ENCODE measurements at places on chromosomes 16 and 17.

DNA sequence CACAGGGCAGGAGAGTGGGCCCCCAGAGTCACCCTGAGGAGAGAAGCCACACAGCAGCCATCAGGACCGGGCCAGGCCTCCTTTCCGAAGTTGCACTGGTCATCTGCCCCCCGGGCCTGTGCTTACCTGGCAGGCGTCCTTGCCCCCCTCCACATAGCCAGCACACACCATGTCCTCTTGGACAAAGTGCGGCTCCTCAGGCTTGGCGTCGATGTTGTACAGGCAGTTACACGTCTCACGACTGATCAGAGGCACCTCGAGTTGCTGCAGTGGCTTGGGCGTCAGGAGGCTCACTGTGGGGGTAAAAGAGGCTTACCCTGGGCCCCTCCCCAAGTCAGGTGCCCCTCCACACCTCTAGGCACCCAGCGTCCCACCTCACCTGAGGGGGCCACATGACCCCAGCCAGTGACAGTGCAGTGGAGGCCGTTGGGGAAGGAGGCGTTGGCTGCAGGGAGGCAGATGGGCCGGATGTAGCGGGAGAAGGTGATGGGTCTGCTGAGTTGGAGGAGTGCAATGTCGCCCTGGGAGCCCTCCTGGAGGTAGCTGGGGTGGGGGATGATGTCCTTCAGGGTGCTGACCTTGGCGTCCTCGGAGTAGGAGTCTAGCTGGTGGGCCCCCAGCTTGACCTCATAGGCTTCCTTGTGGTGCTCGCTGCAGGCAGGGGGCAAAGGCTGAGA lies 3.1 kb downstream of the PRSS8 start:
- no peak for DNase-seq

GRCh38 chr16:57185446-57185944 lies 344 bp downstream of the PSME3IP1 start:
- no peak for DNase-seq

GRCh38 chr16:73390936-73391335 lies 343.0 kb upstream of the ZFHX3 start:
- DNase-seq: no peak

DNA sequence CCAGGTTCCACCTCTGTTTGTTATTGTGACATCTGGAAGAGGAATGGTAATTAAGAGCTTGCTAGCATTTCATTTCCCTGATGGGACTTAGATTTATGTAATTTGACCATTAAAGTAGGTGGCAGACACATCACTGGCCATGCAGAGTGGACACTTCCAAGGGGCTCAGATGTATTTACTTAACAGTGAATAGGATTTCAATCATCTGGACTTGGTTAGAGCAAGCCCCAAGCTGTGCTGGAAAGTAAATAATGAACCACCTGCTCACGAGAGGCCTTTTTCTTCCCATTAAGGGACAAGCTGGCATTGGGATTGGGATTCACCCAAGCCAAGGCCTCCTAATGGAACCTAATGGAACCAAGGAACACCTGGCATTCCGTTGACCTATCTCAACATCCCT lies 395.3 kb downstream of the HS3ST4 start:
- no peak for DNase-seq

- DNase-seq: no peak
These were observed 225.0 kb downstream of the C16orf78 start for GRCh38 chr16:49598383-49599170.

DNA sequence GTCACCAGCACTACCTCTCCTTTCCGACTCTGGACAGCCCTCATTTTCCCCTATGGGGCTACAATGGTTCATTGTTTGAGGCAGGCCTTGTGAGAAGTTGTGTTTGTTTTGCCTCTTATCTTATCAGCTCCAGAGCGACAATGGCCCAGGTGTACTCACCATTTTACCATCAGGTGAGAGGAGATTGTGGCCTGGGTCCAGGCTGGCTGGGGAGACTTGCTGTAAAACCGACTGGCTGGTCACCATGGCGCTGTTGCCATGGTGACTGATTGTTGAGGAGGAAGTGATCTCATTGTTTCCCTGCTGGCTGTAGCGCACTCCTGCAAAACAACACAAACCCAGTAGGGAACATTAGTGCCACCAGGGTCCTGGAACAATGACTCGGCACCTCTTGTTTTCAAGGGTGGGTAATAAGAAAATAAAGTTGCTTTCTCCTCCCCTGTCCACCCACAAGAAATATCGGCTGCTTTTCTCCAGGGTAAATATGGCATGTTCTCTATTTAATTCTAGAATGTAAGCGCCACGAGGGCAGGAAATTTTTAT lies 34.4 kb downstream of the HNF1B start:
- no peak for DNase-seq

GRCh38 chr17:7703584-7704479 lies 1.2 kb upstream of the EFNB3 start:
- no peak for DNase-seq

DNA sequence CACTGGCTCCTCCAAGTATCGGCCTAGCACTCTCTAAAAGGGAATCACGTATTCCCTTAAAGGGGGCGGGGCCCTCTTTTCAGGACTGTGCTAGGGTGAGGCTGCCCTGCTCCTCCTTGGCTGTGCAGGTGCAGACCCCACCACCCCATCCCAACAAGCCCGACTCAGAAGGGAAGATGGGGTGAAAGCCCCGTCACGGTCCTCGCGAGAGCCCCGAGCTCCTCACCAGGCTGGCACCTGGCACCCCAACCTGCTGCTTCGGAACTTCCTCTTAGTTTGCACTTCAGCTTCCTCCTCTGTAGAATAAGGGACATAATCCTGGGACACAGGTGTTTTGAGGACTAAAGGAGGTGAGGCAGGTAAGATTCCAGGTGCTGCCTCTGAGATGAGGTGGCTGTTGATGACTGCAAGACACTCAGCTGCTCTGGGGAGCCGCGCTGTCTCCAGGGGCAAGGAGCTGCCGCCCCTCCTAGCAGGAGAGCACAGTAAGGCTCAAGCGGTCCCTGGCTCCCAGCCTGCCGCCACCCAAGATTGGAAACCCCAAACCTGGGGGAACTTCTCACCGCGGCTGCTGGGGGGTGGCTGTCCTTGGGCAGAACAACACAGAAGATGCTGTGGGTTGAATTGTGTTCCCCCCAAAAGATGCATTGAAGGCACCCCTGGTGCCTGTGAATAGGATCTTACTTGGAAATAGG lies 88.8 kb downstream of the MGAT5B start:
- no peak for DNase-seq

DNA sequence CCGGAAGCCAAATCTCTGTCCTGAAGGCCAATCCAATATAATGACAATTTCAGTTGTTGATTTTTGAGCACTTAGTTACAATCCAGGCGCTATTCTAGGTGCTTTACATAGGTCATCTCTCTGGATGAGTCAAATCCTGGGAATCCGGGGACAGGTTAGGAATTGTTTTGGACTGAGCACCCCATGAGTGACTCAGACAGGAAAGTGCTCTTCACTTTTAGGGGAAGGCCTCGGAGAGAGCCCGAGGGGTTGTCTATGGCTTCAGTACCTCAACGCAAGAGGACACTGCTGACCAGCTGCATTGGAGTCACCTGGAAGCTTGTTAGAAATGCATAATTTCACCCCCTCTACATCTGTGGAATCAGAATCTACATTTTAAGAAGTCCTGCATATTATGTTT lies 108.8 kb downstream of the IRX5 start:
- DNase-seq: no peak

- DNase-seq: no peak
These were observed 21.6 kb downstream of the EMC8 start for GRCh38 chr16:85777583-85778310.

- no peak for DNase-seq
These were observed 197.0 kb downstream of the IRF8 start for GRCh38 chr16:86095906-86096485.

- no peak for DNase-seq
These were observed 29.9 kb downstream of the KANSL1 start for GRCh38 chr17:46163316-46163715.

DNA sequence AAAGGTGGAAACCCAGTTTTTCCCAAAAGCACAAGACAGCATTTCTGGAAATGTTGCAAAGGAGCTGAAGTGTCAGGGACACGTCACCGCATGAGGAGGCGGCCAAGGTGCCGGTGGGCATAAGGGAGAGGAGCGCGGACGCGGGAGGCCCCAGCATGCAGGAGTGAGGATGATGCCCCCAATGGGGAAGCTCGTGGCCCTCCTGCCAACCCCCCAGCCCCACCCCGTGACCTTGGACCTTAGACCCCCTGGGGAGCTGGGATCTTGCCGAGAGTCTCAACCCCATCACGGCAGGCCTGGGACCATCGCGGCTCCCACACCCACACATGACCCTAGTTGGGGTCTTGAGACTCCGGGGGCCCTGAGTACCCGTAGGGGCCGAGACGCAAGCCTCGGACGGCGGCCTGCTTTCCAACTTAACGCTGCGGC lies 119.4 kb upstream of the METRNL start:
- no peak for DNase-seq

GRCh38 chr16:86065711-86066110 lies 166.7 kb downstream of the IRF8 start:
- no peak for DNase-seq

Data from stimulated activated CD4-positive, alpha-beta T cell treated with anti-CD3 and anti-CD28 coated beads, TNF-alpha, amount 100 ng/mL, for 48 hours (primary cell).